ENCODE measurements at places on chromosomes 3 and 15.

- DNase-seq: no peak
These were observed 48.3 kb downstream of the SERP1 start for GRCh38 chr3:150497956-150498355.

GRCh38 chr15:52006702-52007340, 12.2 kb upstream of the MAPK6 start:
- DNase-seq: no peak

DNA sequence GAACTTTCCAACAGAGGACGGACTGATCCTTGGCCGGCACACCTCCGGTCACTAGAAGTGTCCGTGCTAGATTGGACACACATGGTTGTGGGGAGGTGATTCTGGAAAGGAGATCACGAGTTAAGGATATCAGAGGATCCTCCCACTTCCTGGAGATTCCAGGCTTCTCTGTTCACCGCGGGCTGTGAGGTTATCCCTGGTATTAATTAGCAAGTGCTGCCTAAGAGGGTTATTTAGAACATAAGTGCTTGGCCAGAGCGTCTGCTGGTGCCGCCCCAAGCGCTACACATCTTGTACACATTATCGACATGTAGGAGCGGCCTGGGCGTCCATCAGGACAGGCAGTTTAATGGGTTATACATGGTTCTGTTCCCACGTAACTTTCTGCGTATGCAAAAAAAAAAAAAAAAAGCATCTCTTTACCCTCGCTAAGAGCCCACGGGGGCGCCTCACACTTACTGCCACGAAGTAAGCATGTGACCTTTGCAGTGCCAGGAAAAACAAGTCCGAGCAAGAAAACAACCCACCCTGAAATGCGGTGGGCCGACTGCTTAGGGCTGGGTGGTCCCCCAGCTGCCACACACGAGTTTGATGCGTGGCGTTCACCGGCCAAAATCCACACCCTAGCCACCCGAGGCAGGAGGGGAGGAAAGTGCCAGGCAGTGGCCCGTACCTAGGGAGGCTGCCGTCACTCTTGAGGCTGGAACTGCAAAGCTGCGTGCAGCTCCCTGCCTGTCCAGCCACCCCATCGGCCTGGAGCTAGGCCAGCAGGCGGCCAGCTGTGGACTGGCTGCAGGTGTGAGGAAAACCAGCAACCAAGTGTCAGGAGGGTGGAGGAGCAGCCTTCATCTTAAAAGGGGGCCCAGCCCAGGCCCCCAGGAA, 78.0 kb downstream of the CPN2 start:
- DNase-seq: no peak

GRCh38 chr3:117557464-117558090, 848.0 kb downstream of the TUSC7 start:
- no peak for DNase-seq

DNA sequence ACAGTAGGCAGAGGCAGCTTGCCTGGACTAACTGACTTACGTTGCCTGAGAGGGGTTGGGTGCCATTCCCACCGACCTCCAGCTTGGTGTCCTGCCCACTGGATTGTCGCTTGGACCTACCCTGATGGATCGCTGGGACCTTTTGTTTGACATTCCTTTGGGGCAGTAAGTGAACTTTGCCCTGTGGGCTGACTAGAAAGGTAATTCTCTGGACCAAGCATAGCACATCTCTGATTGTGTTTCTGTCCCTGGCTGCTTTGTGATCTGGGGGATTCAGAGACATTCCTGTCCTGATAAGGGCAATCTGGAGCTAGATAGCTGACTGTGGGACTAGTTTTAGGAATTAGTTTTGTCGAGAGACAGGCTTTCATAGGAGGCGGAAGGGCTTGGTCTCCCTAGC, 19.5 kb upstream of the IFT57 start:
- DNase-seq: no peak

- no peak for DNase-seq
These were observed 9.8 kb upstream of the PLAAT1 start for GRCh38 chr3:193231201-193231600.

DNA sequence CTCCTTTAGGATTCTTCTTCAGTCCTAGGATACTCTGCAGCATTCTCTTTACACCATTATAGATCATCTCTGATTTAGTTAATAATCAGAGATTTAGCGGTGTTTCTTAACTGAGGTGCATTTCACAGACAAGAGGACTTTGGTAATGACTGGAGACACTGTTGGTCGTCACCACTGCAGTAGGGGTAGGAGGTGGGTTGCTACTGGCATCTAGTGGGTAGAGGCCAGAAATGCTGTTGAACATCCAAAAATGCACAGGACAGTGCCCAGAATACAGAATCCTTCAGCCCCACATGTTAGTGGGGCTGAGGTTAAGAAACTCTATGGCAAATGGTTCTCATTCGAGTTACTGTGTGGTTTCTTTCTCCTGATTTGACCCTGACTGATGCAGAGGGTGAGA, 80.4 kb upstream of the LMCD1 start:
- no peak for DNase-seq

DNA sequence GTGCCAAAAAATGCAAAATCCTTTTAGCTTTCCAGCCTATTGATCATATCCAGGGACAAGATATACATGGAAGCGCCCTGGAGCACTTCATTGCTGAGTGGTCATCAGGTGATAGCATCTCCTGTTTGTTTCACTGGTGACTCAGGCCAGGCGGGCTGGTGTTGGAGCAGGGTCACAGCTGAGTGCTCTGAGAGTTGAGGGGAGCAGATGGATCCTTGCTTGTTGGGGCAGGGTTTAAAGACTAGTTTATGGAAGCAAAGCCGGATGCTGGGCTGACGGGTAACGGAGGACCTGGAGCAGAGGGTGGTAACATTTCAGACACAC, 405.0 kb upstream of the TPM1 start:
- no peak for DNase-seq

DNA sequence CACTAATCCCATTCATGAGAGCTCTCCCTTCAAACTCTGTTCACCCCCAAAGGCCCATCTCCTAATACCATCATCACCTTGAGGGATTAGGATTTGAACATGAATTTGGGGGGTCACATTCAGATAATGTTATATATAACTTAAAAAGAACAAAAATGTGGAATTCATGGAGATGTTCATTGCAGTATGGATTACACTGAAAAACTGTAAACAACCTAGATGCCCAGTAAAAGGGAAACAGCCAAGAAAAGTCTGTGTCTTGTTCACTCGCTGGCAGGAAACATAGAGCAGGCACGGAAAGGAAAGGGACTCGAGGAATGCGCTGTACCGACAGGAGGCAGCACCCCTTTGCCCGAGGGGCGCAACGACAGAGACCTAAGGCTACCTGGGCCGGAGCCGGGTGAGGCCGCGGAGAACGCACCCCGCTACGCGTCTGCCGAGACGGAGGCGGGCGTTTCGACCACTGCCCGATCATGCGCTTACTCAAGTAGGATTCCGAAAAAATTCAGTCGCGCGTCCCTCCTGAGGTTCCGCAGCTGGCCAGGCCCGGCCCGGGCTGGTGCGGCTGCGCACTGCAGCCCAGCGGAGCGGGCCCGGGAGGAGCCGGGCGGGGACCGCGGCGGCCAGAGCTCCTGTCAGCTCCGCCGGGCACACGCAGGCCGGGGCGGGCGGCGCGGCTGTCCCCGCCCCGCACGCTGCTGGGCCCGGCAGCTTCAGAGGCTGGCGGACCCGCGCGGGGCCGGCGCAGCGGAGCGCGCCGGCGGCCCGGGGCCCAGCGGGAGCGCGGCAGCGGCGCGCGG, 862 bp upstream of the MAN2A2 start:
- DNase-seq: peak; percentile 70

- no peak for DNase-seq
These were observed 156.5 kb downstream of the CADPS start for GRCh38 chr3:62718515-62719320.

DNA sequence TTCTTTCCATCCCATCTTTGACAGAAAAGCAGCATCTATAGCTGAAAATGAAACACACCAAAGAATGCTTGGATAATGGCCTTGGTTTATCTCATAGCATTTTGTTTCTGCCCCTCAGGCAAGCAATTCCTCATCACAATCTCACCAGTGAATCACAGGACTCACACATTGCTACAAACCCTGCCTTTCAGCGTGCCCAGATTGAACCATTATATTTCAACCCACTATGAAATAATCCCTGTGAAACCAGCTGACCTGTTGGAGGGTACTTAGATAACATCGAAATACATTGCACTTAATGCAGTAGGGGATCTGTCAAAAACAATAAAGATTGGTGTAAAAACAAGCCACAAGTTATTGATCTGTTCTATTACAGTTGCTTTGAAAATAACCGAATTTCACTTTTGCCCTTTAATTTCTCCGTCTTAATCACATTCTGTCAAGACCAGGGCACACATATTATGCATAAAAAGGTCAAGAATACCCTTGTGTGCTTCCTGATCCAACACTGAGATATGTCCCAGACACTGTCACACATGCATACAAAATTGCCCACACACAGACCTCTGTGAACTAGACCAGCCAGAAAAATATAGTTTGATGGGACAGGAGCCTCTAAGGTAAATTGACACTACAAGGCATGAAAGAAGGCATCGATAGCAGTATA, 839.8 kb downstream of the NTRK3 start:
- no peak for DNase-seq

DNA sequence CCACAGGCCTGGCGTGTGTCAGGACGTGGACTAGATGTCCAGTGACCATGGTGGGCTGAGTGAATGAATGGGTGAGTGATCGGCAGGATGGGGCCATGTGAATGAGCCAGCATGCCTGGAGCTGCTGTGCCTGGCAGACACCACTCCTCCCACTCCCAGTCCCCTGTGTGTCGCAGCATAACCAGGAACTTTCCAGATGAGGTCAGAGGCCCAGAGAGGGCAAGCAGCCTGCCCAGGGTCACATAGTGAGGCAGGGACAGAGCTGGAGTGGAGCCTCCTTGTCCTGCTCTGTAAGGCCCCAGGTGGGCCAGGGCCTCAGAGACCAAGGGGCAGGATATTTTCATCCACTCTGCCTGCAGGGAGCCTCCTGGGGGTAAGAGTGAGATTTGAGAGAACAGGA, 6.4 kb downstream of the IQSEC1 start:
- no peak for DNase-seq

DNA sequence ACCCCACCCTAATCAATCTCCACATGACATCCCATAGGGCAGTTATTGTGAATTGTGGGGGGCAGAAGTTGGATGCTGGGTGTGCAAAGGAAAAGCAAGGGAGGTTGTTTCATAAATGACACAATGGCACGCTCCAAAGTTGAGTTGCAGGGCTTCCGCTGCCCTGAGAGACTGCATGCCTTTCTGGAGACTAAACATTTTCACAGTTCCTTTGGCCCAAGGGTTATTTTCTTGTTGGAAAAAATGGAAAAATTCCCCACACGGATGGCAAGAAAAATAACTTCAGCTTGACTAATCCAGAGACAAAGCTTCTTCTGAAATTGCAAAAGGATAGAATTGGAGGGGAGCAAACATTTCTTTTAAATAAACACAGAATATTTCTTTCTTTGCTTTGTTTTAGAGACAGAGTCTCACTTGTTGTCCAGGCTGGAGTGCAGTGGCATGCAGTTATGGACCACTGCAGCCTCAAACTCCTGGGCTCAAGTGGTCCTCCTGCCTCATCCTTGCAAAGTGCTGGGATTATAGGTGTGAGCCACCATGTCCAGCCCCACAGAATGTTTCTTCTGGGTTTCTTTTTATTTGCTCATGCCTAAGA, 19.1 kb upstream of the TPM1 start:
- DNase-seq: no peak

DNA sequence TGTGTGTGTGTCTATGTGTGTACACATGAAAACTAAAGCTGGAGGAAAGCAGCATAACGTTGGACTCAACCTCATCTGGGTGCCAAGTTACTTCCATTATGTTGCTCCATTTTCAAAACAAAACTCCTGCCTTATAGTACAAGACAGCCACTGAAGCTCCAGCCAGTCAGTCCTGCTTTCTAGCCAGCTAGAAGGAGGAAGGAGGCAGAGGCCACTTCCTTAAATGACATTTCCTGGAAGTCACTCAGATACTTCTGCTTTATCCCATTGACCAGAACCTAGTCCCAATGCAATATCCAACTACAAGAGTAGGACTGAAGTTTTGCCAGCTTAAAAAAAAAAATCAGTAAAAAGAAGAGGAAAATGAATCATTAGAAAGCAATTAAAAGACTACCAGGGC, 31.7 kb downstream of the CADPS start:
- no peak for DNase-seq

GRCh38 chr3:112038863-112039262, 4.3 kb downstream of the TMPRSS7 start:
- DNase-seq: no peak

- DNase-seq: no peak
These were observed 82.6 kb downstream of the RPLP1 start for GRCh38 chr15:69535101-69535638.
